Regular cardiac myocyte (primary cell): ENCODE measurements at places on chromosomes 4 and X. TPM values are rescaled to one million over a fixed set of nuclear protein-coding genes. Genes with fewer than 3 reads are reported as not detected.

USP17L5 gene
- not detected in 2 replicates for total RNA-seq

RAB9A gene
- 22.0 and 39.5 TPM in 2 replicates for total RNA-seq

AFF2 gene
- 0.56 and 0.96 TPM in 2 replicates for total RNA-seq

NSG1 gene
- total RNA-seq = 10.4 and 20.3 TPM in 2 replicates

STK32B gene
- 2.1 and 2.8 TPM in 2 replicates for total RNA-seq

GAGE12J gene
- total RNA-seq = not detected in 2 replicates

CLNK gene
- total RNA-seq = not detected in 2 replicates

CXXC4 gene
- total RNA-seq = under 0.01 TPM in 2 replicates

GPR173 gene
- 2.0 and 2.1 TPM in 2 replicates for total RNA-seq

TCEAL6 gene
- not detected in 2 replicates for total RNA-seq

SUPT20HL2 gene
- total RNA-seq = not detected in 2 replicates

SNX25 gene
- total RNA-seq = 52.0 and 89.1 TPM in 2 replicates

MAGEC3 gene
- not detected in 2 replicates for total RNA-seq

TMEM131L gene
- 9.8 and 10.4 TPM in 2 replicates for total RNA-seq

LSM6 gene
- total RNA-seq = 30.7 and 46.4 TPM in 2 replicates

CDKL2 gene
- total RNA-seq = under 0.01 and 1.1 TPM in 2 replicates

CCDC149 gene
- total RNA-seq = 4.6 and 10.1 TPM in 2 replicates

SPANXC gene
- not detected in 2 replicates for total RNA-seq

ZFYVE28 gene
- total RNA-seq = 8.8 and 11.3 TPM in 2 replicates

FGD1 gene
- 2.0 and 4.6 TPM in 2 replicates for total RNA-seq

DMP1 gene
- total RNA-seq = not detected in 2 replicates

BEX3 gene
- total RNA-seq = 284 and 308 TPM in 2 replicates

RHOXF2 gene
- total RNA-seq = not detected in 2 replicates

SETD7 gene
- 97.5 and 101 TPM in 2 replicates for total RNA-seq

TMPRSS11D gene
- not detected in 2 replicates for total RNA-seq

NXT2 gene
- total RNA-seq = 9.6 and 12.4 TPM in 2 replicates

CRLF2 gene
- not detected in 2 replicates for total RNA-seq

XAGE1B gene
- total RNA-seq = not detected in 2 replicates

GNRHR gene
- total RNA-seq = not detected in 2 replicates

LRCH2 gene
- 5.0 and 7.0 TPM in 2 replicates for total RNA-seq

F8A1 gene
- 0.19 and 0.56 TPM in 2 replicates for total RNA-seq
